ENCODE measurements at places on chromosomes 13 and 19.

DNA sequence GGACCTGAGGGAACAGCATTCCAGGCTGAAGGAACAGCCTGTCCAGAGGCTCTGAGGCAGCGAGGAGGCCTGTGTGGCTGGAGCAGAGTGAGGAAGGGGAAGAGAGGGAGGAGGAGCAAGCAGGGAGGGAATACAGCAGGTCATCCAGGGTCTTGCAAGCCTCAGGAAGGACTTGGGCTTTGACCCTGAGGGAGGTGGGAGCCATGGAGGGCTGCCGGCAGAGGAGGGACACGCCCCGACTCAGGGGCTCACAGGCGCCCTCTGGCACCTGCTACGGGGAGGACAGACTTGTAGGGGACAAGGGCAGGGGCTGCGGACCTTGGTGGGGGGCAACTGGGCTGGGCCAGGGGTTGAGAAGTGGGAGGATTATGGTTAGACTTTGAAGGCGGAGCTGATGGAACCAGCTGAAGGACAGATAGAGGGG is 4.7 kb downstream of the TINCR start:
- no peak for DNase-seq

GRCh38 chr13:81319351-81319750 is 978.4 kb upstream of the SPRY2 start:
- DNase-seq: no peak

- peak; percentile 66 for DNase-seq
Observed at GRCh38 chr13:39779337-39780265, 124.1 kb downstream of the COG6 start.

DNA sequence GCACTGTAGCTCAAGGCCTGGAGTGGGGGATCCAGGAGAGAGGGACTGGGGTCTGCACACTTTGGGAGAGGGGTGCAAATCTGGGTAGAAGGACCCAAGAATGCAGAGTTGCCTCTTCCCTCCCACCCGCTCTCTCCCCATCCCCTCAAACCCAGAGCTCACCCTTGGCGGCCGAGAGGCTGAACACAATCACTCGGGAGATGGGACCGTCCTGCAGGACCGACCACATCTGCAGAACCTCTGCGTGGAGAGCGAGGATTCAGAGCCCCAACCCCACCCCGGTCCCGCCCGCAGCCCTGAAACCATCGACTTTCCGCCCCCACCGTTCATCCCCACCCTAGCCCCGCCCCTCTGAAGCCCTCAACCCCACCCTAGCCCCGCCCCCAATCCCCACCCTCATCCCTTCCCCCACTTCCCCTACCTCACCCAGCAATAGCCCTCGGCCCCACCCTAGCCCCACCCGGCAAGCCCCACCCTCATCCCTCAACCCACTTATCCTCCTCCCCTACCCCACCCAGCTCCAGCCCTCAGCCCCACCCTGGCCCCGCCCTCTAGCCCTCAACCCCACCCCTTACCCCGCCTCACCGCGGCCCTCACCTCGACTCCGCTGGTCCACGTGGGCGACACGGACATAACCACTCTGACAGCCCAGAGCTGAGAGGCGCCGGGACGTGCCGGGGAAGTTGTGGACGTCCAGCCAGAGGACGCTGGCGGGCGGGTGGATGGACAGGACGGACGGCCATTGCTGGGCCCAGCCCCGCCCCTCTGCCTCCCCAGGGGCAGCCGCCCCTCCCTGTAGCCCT is 4.1 kb downstream of the KPTN start:
- DNase-seq: no peak

GRCh38 chr19:17448131-17448967 is at the start of gene TMEM221:
TSS of gene TMEM221 (minus strand) at chr19:17448668. CDS start at chr19:17448462, 206 bp downstream.
- peak; percentile 75 for DNase-seq

DNA sequence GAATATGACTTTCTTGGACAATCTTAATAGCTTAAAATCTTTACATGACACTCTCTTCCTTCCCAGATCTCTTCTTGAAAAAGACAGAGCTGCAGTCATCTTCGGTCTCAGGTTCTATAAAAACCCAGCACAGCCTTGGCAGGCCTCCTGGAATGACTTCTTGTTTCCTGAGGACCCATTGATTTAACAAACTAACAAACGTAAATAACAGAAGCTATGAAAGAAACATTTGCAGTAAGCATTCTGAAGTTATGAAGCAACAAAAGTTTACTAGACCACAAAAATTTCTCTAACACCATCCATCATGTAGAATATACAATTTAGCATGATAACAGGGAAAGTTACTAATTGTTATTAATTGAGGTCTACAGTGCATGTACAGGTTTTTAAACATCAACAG is 62.8 kb upstream of the STARD13 start:
- DNase-seq: no peak

GRCh38 chr13:20703780-20704458 is 420 bp downstream of the IL17D start:
- peak; percentile 92 for DNase-seq

DNA sequence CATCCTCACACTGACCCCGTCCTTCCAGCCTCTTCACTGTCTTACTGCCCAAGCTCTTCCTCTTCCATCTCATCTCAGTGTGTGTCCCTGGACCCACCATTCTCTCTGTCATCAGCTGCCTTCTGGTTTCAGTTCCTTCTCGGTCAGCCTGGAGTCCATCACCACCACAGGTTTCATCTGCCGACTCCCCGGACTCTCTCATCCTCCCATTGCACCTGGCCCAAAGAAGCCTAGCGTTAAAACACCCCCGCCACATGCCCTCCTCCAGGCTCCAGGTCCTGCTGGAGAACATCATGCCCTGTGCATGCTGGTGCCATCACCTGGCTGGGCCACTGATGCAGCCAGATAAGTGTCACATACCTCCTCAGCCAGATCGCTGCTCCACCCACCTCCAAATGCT is 122.1 kb upstream of the GPR12 start:
- no peak for DNase-seq

DNA sequence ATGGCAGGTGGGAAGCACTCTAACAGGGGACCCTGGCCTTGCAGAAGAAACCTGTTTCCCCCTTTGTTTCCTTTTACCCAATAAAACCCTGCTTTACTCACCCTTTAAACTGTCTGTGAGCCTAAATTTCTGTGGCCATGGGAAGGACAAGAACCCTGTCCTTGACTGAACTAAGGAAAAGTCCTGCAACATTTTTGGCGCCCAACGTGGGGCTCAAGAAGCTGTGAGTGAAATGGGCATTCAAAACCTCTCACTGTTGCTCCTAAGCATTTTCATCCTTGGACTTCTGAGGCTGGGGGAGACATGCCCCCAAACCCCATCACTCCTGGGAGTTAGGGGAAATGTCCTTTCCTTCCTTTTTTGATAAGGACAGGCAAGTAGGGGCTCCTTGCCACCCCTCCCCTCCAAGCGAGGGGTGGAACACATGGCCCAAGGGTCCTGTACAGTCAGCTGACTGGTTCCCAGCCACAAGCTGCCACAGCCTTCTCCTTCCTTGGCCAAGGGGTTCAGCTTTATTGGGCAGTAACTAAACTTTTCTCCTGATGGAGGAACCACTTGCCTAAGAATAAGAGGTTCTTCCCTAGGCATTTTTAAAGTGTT is 381.6 kb downstream of the KLF5 start:
- peak; percentile 36 for DNase-seq

GRCh38 chr13:108276060-108276459 is 6.5 kb downstream of the TNFSF13B start:
- DNase-seq: no peak

GRCh38 chr13:98664924-98665637 is 87.4 kb downstream of the SLC15A1 start:
- DNase-seq: no peak

GRCh38 chr13:23460309-23460708 is 26.8 kb upstream of the SACS start:
- DNase-seq: peak; percentile 79

GRCh38 chr13:51717786-51718398 is 86.1 kb downstream of the DHRS12 start:
- no peak for DNase-seq

- DNase-seq: peak; percentile 49
Observed at GRCh38 chr19:3369337-3370213, 3.2 kb downstream of the NFIC start.

DNA sequence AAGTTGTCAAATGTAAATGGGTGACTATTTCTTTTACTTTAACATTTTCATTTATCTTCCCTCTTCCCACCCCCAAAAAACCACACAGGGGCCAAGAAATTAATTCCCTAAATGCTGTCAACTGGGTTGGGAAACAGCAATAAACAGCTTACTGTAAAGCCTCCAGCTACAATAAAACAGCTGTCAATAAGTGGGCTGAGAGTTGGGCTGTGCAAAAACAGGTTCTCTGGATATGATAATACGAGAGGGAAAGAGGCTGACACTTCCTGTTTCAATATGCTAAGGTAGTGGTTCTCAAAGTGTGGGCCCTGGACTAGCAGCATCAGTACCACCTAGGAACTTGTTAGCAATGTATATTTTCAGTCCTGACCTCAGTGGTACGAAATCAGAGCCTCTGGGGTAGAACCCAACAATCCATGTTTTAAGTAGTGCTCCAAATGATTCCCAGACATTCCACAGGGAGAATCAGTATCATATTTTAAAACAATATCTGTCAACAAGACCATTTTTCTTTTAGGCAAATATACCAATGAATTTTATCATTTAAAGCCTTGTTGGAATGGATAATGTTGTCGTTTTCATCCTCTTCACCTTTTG is 8.4 kb downstream of the PCDH9 start:
- DNase-seq: no peak

DNA sequence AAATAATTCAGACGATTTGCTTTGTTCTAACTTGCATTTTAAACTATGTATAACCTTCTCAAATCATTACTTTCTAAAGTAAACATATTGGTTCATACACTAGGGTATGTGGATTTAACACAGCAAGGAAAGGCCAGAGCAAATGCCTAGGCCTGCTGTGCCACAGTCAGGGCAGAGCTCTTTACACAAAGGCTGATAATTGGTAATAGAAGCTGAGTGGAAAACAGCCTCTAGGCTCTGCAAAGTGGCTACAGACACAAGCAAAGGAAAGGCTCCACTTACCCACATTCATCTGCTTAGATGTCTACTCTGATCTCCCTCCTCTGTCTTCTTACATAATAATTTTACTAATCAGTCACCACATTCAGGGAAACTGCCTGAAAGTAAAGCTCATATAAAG is 382.9 kb downstream of the OLFM4 start:
- DNase-seq: no peak

DNA sequence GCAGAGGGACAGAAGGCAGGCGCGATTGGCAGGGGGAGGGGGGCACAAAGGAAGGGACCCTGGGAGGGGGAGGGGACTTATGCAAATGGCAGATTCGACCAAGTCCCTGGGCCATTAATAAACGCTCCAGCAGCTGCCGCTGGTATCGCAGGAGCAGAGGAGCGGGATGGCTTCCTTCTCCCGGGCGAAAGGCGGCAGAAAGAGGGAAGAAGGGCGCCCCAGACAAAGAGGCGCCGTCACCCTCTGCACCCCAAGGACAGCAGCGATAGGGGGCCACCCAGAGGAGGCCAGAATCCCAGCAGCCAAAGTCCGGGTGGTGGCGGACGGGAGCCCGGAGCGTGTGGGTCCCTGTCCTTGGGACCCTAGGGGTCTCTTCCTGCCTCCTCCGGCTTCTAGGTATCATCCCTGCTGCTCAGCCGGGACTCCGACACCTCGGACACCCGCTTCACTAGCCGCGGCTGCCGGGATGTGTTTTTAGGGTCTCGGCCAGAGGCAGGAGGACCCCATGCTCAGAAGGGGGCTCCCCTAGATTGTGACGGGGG is 1.9 kb downstream of the PTPRS start:
- DNase-seq: no peak

- DNase-seq: no peak
Observed at GRCh38 chr19:5762608-5763217, 21.8 kb downstream of the PRR22 start.

DNA sequence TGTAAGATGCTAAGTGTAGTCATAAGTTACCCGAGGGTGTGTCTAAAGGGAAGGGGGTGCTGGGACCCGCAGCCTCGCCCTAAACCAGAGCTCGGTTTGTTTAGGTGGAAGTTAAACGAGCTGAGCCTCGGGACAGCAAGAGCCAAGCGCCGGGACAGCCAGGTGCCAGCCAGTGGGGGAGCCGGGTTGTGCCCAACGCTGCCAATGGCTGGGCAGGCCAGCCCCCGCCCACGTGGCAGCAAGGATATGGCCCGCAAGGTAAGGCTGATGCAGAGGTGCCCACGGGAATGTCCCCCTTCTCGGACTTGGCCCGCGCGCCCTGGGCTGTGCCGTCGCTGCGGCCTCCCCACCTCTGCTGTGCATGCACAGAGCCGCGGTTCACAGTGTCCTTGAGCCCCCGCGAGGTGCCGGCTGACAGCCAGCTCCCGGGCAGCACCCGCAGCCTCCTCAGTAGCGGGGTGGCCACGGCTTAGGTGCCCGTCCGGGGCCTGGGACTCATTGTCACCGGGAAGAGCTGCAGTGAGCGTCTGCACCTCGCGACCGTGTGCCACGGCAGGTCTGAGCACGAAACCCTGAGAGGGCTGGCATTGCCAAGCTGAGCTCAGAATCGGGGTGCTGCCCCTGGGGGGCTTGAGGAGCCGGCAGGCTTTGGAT is 9.3 kb upstream of the RPS15 start:
- DNase-seq: no peak

DNA sequence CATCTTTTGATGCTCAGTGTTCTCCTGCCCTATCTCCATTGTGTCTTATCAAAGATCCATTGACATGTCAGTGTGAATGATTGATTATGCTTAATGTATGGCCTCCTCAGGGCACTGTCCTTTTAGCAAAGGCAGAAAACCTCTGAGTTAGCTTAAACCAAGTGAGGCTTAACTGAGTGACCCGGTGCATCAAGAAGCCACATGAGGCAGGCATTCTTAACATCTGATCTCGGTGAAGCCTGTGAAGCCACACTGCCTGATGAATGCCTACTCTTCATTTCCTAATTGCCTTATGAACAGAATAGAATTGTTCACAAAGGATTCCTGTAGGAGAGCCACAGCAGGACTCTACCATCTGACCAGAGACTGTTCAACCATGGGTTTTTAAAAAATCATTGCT is 168.1 kb upstream of the SOX21 start:
- DNase-seq: no peak

DNA sequence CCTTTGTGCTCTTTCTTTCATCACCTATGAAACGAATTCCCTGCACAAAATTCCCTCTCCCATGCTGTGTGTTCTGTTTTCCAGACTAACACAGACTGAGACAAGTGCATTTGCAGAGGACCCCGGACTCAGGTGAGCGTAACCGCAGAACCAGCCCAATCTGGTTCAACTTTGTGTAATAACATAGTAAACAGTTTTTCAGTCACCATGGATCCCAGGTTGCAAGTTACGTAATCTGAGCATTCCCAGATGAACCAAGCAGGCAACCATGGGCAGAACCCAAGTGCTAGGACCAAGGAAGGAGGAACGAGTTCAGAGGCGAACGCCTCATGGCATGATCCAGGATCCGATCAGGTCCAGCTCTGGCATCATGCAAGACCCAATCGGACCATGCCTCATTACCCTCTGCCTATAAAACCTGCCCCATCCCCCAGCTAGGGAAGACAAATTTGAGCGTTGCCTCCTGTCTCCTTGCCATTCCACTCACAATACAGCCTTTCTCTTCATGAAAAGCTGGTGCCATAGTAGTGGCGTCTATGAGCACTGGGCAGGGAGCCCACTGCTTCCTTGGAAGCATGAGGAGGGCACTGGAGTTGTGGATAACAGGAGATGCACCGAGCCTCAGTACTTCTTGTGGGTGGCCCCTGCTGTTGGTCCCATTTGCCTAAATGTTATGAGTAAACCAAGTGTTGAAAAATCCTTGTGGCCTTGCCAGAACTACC is 107.6 kb downstream of the ABCC4 start:
- no peak for DNase-seq
